ENCODE measurements at places on chromosomes 13 and 19.

DNA sequence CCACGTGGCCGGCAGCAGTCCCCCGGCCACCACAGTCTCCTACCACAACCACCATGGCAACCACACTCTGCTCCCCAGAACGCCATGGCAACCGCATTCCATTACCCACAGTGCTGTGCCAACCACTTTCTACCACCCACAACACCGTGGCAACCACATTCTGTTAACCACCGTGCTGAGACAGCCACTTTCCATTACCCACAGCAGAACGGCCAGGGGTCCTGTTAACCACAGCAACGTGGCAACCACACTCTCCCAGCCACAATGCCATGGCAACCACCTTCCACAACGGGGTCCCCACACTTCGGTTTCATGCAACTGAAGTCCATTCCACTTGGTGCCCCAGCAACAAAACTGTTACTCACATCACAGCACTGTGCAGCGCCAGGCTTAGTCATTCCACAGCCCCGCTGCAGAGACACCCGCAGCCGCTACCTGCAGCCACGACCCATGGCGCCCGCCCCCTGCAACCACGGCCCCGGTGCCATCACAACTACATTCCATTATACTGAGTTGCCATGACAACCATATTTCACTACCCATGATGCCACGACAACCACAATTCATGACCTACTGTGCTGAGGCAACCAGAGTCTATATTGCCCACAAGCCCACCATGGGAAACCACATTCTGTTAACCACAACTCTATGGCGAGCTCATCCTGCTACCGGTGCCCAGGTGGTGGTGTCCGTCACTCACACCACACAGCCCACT lies 10.0 kb downstream of the DPF1 start:
- peak; percentile 92 for DNase-seq

- peak; percentile 12 for DNase-seq
Measured at GRCh38 chr19:45305421-45305820, 17.3 kb downstream of the CKM start.

- no peak for DNase-seq
Measured at GRCh38 chr19:1931445-1931844, 9.5 kb upstream of the CSNK1G2 start.

GRCh38 chr19:58477130-58477529 lies 978 bp downstream of the ZNF446 start:
- DNase-seq, result no peak

GRCh38 chr13:32334671-32335070 lies 19.4 kb downstream of the BRCA2 start:
- DNase-seq, result no peak

- DNase-seq, result peak; percentile 2
Measured at GRCh38 chr13:67023130-67023876, 206.8 kb downstream of the PCDH9 start.

- DNase-seq, result peak; percentile 56
Measured at GRCh38 chr13:42215578-42216421, 56.2 kb upstream of the AKAP11 start.

Data from activated CD8-positive, alpha-beta T cell treated with anti-CD3 and anti-CD28 coated beads for 36 hours (primary cell).